ENCODE measurements at places on chromosomes 3 and 15.

GRCh38 chr15:73724212-73724611, 28.9 kb downstream of the INSYN1 start:
- no peak for DNase-seq

GRCh38 chr3:158974904-158975303, 173.1 kb downstream of the MFSD1 start:
- no peak for DNase-seq

- DNase-seq = no peak
Observed at GRCh38 chr3:42377681-42378080, 32.7 kb downstream of the LYZL4 start.

DNA sequence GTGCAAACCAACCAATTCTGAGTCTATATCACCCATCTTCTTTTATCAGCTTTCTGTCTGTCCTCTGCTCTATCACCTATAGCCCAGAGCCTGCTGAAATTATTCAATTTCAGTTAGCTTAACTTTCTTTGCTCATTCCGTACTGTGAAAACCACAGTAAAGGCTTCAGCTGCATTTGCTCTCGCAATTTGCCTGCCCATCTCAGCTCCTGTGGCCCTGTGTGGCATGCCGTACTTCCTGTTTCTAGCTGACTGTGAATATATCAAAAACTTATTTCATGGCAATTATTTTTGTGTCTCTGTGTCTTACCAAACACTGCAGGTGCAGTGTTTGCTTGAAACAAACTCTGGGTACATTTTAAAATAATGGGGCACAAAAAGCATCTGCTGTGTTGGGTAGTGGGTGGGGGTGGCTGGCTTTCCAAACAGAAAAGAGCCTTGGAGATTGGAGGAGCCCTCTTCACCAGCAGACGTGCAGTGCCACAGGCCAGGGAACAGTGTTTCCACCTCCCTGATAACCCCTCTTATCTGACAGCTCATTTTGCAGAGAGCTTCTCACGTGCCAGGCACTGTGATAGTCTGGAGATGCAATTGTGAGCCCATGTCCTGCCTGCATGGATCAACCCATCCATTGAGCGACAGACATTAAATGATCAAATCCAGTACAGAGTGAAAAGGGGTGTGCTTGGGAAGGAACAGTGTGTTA, 45.2 kb downstream of the GASK1A start:
- no peak for DNase-seq

- no peak for DNase-seq
Observed at GRCh38 chr3:94429517-94429916, 366.7 kb downstream of the NSUN3 start.

DNA sequence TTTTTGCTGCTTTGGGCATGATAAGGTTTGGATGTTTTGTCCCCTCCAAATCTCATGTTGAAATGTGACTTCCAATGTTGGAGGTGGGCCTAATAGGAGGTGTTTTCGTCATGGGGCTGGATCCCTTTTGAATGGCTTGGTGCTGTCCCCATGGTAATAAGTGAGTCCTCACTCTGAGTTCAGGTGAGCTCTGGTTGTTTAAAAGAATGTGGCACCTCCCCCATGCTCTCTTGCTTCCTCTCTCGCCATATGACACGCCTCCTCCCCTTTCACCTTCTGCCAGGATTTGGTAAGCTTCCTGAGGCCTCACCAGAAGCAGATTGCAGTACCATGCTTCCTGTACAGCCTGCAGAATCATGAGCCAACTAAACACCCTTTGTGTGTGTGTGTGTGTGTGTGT, 255.5 kb downstream of the EPHB1 start:
- no peak for DNase-seq

DNA sequence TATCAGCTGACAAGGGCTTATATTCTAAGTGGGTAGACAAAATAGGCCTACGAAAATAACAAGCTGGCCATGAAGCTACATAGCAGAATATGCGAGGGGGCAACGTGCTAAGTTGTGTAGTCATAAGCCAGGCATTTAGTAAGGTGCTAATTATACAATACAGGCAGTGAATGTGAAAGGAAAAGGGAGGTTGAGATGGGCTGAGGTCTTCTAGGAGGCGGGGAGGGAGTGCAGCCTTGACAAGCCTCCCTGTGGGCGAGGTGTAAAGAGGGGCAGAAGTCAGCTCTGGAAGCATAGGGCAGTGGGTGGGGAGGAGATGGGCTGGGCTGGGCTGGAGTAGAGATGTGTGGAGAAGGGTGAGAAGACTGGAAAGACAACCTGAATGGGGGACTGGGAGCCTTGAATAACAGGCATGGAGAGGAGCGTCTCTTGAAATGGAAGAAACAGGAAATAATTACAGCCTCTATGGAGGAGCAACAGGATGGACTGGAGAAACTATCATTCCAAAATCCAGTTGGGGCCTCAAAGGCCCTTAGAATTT, 1.2 kb downstream of the TIGIT start:
- DNase-seq = no peak
